Fibroblast of the aortic adventitia (primary cell): ENCODE measurements at places on chromosomes 13 and 19. TPM values are rescaled to one million over a fixed set of nuclear protein-coding genes. Genes with fewer than 3 reads are reported as not detected.
A peak's percentile ranks its signal among the peaks of the same experiment; 100 is the strongest.

- no peak for DNase-seq
Measured at GRCh38 chr19:27392027-27392632, 1820.8 kb downstream of the UQCRFS1 start.

SHISA2 gene
- 0.08 and 0.90 TPM in 2 replicates for total RNA-seq

- DNase-seq, result no peak
Measured at GRCh38 chr13:28031896-28032288, 43.4 kb upstream of the URAD start.

C13orf42 gene
- not detected in 2 replicates for total RNA-seq

RAB3A gene
- total RNA-seq, result 2.8 TPM in 1 of 2 replicates, not detected in the other

GRCh38 chr13:109986851-109987250 lies 200.5 kb upstream of the IRS2 start:
- no peak for DNase-seq

- peak; percentile 20 for DNase-seq
Measured at GRCh38 chr19:17775991-17776803, 18.7 kb upstream of the B3GNT3 start.

CGB8 gene
- total RNA-seq, result not detected in 2 replicates

GRCh38 chr19:3810708-3811355 lies 24.7 kb upstream of the MATK start:
- DNase-seq, result no peak

ATP8A2 gene
- total RNA-seq, result under 0.01 TPM in 1 of 2 replicates, not detected in the other

LENG1 gene
- 4.4 and 6.8 TPM in 2 replicates for total RNA-seq

DNA sequence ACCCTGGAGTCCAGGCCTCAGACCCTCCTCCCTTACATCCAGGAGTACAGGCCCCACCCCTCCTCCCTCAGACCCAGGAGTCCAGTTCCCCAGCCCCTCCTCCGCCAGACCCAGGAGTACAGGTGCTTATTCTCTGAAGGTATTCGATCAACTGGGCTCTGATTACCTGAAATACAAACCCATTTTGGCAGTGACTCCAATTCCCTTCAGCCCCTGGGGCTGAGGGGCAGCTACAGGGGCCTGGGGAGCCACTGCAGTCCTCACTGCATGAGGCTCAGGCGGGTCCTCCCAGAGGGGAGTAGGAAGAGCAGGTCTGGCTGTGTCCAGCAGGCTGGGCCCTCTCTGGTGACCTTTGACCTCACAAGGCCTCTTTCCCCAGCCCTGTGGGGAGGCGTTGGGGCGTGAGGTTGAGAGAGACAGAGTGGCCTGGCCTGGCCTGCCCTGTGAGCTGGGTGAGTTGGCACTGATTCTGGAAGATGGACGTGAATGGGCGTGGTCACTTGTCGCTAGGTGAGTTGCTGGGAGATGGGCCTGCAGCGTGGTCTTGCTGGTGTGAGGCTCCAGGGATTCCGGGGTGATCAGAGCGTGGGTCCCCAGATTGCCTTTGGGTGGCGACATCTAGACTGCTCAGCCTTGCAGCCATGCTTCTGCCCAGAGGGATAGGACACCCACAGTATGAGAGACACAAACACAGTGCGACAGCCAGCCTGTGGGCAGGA lies 3.1 kb downstream of the BCAT2 start:
- no peak for DNase-seq

GRCh38 chr13:28449826-28450773 lies 44.8 kb downstream of the FLT1 start:
- DNase-seq, result peak; percentile 10

CEACAM4 gene
- total RNA-seq, result not detected in 2 replicates

DNA sequence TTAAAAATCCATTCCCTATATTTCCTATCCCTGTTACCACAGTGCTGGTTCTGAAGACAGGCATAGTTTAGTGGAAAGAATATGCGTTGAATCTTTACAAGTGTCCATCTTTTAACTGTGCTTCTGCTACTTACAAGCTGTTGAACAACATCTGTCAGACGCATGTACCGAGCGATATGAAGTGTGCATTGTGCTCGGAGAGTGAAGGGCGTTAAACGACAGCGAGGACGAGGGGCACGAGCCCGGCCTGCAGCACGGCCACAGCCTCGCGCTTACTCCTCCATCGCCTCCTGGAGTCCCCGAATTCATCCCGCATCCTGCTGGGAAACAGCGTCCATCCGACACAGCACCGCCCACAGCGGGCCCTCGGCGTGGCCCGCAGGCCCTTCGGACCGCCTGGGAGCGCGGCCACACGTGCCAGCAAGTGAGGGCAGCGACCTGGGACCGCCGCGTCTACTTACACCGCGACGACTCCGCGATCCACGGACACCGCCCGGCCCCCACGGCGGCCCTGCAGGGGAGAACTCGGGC lies 514 bp downstream of the PCID2 start:
- peak; percentile 46 for DNase-seq

GRCh38 chr13:73850104-73850873 lies 283.9 kb downstream of the KLF12 start:
- no peak for DNase-seq

GRCh38 chr19:38632476-38633213 lies 13.7 kb downstream of the EIF3K start:
- no peak for DNase-seq

- DNase-seq, result no peak
Measured at GRCh38 chr19:1921825-1922224, 16.6 kb downstream of the ADAT3 start.

GRCh38 chr19:38665950-38666662 lies 18.7 kb downstream of the ACTN4 start:
- DNase-seq, result peak; percentile 64

DNA sequence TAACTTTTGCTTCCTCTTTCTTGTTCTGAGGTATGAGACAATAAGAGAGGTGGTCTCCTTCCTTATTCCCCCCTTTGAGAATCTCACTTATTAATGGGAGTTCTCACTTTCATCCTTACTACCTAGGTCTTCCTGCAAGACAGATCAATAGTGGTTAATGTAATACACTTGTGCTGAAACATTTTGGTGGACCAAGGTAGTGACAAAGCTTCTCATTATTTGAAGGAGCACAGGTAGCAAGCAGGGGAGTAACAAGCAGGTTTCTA lies 17.9 kb downstream of the ZNF700 start:
- DNase-seq, result no peak

LAIR1 gene
- not detected in 2 replicates for total RNA-seq

- DNase-seq, result no peak
Measured at GRCh38 chr19:45900738-45901431, 1.5 kb downstream of the MYPOP start.

DNA sequence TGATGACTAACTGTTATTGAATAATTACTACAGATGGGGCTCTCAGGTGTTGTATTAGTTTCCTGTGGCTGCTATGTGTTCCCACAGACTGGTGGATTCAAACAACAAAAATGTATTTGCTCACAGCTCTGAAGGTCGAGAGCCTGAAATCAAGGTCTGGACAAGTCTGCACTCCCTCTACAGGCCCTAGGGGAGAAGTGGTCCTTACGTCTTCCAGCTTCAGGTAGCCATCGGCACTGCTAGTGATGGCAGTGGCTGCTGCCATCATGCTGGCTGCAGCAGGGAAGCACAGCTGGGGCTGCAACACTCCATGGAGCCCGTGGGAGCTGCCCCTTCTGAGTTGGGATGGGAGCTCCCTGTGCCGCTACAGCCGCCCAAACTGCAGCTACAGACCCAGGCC lies 1.9 kb downstream of the TEX26 start:
- no peak for DNase-seq

GRCh38 chr19:53870485-53870844 lies 2.8 kb downstream of the MYADM start:
- no peak for DNase-seq

DNA sequence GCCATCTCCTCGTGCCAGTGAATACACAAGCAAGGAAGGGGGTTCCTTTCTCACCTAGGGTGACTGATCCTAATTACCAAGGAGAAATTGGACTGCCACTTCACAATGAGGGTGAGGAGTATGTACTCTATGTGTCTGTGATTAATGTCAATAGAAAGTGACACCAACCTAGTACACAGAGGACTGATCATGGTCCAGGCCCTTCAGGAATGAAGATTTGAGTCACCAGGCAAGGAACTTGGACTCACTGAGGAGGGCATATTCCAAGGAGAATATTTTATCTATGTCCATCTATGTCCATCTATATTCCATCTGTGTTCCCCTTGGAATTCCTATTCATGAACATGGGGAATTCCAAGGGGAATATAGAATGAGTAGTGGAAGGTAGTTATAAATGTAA lies 9.2 kb upstream of the ALOX5AP start:
- DNase-seq, result no peak

DNA sequence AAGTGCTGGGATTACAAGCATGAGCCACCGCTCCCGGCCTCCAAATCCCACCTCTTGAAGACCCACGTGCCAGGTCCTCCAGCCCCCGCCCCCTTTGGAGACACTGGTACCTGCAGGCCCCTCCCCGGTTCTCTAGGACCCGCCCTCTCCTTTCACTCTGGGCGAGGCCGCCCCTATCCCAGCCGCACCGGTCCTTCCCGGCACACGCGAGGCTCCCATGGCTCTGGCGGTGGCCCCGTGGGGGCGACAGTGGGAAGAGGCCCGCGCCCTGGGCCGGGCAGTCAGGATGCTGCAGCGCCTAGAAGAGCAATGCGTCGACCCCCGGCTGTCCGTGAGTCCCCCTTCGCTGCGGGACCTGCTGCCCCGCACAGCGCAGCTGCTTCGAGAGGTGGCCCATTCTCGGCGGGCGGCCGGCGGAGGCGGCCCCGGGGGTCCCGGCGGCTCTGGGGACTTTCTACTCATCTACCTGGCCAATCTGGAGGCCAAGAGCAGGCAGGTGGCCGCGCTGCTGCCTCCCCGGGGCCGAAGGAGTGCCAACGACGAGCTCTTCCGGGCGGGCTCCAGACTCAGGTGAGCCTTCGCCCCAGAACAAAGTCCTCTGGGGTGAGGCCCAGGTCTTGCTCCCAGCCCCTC lies at the start of gene CBLC:
TSS of gene CBLC (plus strand) at position 176 of the 633 bp plus-strand sequence. CDS start at position 218, 42 bp downstream.
- no peak for DNase-seq

- peak; percentile 62 for DNase-seq
Measured at GRCh38 chr13:44013758-44014291, 134.1 kb downstream of the LACC1 start.

GRCh38 chr19:10284065-10284959 lies 2.4 kb upstream of the ICAM4 start:
- DNase-seq, result no peak

LGALS7B gene
- total RNA-seq, result not detected in 2 replicates

CYP4F12 gene
- total RNA-seq, result not detected in 2 replicates

GRCh38 chr13:98490195-98490836 lies 86.6 kb downstream of the STK24 start:
- no peak for DNase-seq

- DNase-seq, result no peak
Measured at GRCh38 chr13:91111476-91112200, 235.8 kb upstream of the MIR17HG start.

- DNase-seq, result no peak
Measured at GRCh38 chr19:10587022-10587838, at the start of gene AP1M2. Gene AP1M2, minus strand, starts transcription at chr19:10587312. Its CDS starts 81 bp downstream, at chr19:10587231.

TUBGCP3 gene
- 8.6 and 26.8 TPM in 2 replicates for total RNA-seq

DNA sequence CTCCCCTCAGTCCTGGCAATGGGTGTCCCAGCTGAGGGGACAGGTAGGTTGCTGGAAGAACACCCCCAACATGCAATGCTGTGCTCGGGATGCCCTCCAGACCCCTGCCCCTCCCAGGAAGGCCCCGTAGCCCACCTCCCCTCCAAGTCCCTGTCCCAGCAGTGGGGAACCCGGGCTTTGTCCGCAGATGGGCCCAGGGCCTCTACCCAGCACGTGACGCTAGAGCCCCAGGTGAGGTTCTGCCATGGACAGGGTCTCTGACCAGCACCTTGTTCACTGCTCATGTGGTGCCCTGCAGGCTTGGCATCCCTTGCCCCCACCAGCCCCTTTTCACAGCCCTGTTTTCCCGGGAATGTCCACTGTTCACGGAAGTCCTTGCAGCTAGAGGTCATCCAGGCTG lies 220.0 kb upstream of the SGCG start:
- DNase-seq, result no peak

DNA sequence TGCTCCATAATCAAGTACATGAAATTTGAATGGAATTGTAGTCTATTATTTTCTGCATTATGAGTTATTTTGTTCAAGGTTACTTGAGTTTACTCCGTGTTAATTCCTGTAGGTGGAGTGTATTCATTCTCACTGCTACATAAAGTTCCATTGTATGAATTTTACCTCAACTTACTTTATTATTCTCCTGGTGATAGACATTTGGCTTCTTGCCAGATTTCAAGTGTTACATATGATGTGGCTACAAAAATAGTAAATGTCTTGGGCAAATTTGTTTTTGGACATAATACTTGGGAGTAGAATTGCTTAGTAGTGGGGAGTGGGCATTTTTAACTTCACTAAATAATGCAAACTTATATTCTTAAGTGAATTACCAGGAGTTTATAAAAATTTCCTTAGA lies 328.9 kb downstream of the SHISA2 start:
- no peak for DNase-seq

ZNF177 gene
- total RNA-seq, result 1.1 and 8.9 TPM in 2 replicates

GRCh38 chr13:43472339-43472738 lies 314.4 kb downstream of the ENOX1 start:
- DNase-seq, result no peak

DNA sequence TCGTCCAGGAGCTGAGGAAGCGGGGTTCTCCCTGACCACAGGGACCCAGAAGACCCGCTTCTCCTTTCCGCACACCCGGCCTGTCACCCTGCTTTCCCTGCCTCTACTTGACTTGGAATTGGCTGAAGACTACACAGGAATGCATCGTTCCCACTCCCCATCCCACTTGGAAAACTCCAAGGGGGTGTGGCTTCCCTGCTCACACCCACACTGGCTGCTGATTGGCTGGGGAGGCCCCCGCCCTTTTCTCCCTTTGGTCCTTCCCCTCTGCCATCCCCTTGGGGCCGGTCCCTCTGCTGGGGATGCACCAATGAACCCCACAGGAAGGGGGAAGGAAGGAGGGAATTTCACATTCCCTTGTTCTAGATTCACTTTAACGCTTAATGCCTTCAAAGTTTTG lies 18.9 kb downstream of the VASP start:
- peak; percentile 53 for DNase-seq

DNA sequence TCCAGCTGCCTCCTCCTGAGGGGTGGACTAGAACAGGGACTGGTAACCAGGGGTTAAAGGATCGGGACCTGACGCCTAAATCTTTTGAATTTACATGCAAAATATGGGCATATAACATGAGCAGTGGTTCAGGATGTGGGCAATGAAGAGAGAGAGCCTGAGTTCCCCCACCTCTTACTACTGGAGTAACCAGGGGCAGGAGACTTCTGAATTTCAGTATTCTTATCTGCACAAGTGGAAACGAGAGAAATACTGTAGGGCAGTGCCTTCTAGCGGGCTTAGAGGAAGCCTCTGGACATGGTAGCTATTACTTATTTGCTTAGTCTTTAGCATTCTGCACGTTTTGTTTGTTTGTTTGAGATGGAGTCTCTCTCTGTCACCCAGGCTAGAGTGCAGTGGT lies 26.3 kb downstream of the BCAT2 start:
- DNase-seq, result peak; percentile 37

CEACAM16 gene
- total RNA-seq, result not detected in 2 replicates

AKAP8L gene
- 45.6 and 65.8 TPM in 2 replicates for total RNA-seq

GRCh38 chr19:9406798-9407352 lies 28.5 kb downstream of the ZNF266 start:
- peak; percentile 86 for DNase-seq

- no peak for DNase-seq
Measured at GRCh38 chr13:68749796-68750195, 1357.8 kb upstream of the ATXN8OS start.

GRCh38 chr13:30072818-30073186 lies 222.4 kb upstream of the UBL3 start:
- DNase-seq, result no peak

CD70 gene
- 0.09 TPM in 1 of 2 replicates, not detected in the other for total RNA-seq

B3GLCT gene
- total RNA-seq, result 6.8 and 11.6 TPM in 2 replicates

GRCh38 chr19:55165952-55166529 lies 372 bp downstream of the DNAAF3 start:
- peak; percentile 74 for DNase-seq

GRCh38 chr19:6516659-6517291 lies 14.1 kb upstream of the TNFSF9 start:
- peak; percentile 82 for DNase-seq
